ENCODE measurements at places on chromosomes 7 and 10. TPM values are rescaled to one million over a fixed set of nuclear protein-coding genes. Genes with fewer than 3 reads are reported as not detected.

GRCh38 chr7:28052933-28053332, 127.7 kb downstream of the JAZF1 start:
- DNase-seq, result peak; percentile 73

The HSPA12A gene
- total RNA-seq, result 9.7 TPM

- no peak for DNase-seq
Observed at GRCh38 chr7:28858206-28858605, 99.9 kb downstream of the TRIL start.

- no peak for DNase-seq
Observed at GRCh38 chr7:141200191-141201108, 126.6 kb downstream of the TMEM178B start.

DNA sequence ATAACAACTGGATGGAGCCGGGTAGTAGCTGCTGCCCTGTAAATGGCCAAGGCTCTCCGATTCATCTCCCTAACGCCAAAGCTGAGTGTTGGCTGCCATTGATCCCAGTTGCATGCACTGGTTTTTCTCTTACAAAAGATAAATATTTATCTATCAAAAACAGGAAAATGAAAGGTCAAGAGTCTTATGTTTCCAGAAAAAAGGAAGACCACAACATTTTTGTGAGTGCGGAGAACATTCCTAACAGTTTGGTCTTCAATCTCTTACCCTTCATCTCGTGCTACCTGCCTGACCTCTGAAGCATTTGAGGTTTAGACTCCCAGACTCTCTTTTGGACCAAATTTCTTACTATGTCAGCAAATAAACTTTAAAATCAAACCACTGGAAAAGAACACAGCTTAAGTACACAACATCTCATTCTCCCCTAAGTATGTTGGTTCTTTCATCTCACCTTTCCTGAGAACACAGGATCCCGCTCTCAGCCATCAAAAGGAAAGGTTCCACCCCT, 61.6 kb downstream of the SORBS1 start:
- no peak for DNase-seq

The OR2A12 gene
- not detected for total RNA-seq

DNA sequence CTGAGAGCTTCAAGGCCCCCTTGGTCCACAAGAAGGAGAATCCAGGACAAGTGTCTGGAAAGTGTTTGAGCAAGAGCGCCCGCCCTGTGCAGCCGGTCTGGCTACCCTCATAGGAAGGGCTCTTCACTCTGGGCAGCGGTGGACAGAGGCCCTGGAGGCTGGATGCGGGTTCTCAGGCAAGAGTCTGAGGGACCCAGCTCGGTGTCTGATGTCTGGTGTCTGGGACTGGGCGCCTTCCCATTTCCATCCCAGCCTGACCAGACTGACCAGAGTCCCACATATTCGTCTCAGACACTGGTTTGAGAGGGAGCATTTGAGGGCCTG, 59.8 kb downstream of the HK1 start:
- DNase-seq, result no peak

DNA sequence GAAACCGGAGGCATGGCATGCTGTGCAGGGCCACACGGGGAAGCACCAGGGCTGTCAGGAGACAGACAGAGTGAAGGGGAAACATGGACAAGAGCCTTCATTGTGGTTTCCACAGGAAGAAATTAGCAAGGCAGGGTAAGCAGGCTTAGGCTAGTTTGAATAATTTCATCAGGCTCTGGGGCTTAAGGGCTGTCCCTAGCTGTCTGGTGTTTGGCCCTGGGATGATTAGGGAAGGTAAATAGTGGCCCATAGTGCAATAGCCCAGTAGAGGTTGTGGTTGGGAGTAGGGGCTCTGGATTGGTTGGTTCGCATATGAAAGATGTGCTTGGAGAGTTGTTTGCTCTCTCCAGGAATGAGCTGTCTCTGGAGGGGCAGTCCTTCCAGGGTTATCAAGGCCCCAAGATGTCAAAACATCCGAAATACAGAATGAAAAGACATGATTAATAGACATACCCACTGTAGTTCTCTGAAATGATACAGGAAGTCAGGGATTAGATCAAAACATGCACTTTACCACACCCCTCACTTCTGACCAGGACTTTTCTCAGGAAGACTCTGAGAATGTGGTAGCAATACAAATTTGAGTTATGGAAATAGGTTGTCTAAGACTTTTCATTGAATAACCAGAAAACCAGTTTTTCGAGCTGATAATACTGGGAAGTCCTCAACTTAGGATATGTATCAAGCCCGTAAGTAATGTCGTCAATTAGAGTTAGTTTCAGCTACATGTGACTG, 224.9 kb upstream of the NFE2L3 start:
- DNase-seq, result peak; percentile 14

The MAGI2 gene
- 1.5 TPM for total RNA-seq

DNA sequence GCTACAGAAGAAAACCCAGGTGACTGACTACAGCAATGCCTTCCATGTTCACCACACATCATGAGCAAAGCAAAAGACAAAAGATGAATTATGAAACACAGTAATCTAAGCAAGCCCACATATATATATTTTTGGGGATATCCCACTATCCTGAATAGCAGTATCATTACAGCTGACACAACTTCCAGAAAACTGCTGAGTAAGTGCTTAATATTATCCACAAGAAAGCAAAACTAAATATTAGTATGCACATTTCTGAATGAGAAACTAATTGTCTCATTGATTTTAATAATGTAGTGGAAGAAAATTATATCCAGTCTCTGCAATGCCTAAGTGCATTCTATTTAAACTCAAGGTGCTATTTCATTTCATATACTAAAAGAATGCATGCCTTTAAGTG, 14.5 kb upstream of the SLC35G1 start:
- DNase-seq, result no peak

DNA sequence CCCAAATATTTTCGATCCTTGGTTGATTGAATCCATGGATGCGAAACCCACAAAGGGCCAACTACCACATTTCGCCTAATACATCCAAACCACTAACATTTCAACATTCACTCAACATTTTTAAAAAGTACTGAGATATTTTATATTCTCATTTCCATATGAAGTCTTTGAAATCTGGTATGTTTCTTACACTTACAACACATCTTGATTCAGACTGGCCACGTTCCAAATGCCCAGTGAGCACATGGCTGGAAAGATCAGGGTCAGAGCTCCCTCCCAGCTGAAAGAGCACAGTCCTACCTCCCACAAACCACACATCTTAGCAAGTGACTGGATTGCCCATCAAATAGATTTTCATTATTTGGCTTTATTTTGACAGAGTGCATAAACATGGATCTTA, 18.9 kb downstream of the NCAPG2 start:
- DNase-seq, result no peak

- no peak for DNase-seq
Observed at GRCh38 chr7:48458701-48459524, 287.7 kb downstream of the ABCA13 start.

GRCh38 chr7:24891311-24891735, 88.7 kb downstream of the OSBPL3 start:
- DNase-seq, result peak; percentile 77

The TCAF2 gene
- 0.36 TPM for total RNA-seq

The TRIM4 gene
- total RNA-seq, result 12.7 TPM

- no peak for DNase-seq
Observed at GRCh38 chr10:95431900-95432342, 129.2 kb downstream of the SORBS1 start.

DNA sequence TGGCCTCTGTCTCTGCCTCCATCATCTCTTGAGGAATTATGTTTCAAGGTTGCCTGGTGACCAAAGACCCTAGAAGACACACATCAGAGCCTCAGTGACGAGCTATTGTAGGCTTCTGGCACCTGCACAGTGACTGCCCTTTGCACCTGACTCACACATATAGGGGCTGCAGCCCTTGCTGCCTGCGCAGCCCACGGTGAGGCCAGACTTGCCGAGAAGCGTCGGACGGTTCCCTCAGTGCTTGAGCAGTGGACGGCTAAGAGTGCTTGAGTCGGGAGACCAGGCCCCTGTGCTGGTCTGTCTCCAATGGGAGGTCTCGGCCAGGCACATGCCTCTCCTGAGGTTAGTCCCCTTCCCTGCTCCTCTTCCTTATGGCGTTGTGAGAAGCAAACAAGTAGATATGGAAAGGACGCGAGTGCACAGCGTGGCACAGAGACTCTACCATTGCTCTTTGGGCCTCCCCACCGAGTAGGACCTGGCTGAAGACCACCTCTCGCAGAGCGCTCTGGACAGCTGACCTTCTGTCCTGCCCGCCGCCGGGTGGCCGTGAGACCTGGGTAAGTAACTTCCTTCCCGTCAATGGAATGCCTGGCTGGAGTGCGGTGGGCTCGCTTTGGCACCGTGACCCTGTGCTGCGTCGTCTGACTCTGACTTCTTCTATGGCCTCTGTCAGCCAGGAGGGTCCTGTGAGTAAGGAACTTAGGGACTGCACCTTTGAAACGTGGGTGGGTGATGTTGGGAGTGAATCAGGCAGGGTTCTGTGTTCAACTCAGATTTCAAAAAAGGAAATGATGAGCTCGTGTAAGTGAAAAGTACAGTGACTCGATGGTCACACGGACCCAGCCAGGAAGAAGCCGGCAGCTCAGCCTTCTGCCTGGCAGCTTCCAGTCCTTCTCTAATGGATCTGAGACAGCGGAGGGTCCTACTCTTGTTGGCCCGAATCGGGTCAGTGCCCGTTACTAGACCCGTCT, 33.7 kb downstream of the ZNF775 start:
- DNase-seq, result no peak

DNA sequence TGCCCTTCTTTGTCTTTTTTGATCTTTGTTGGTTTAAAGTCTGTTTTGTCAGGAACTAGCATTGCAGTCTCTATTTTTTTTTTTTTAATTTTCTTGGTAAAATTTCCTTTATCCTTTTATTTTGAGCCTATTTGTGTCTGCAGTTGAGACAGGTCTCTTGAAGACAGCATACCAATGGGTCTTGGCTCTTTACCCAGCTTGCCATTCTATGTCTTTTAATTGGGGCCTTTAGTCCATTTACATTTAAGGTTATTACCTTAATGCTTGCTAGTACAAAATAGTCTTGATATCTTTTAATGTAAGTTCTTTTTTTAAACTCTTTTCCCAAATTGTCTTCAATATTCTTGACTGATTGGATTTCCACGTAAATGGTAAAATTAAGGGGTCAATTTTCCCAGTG, 398.3 kb upstream of the CHRM2 start:
- no peak for DNase-seq

- no peak for DNase-seq
Observed at GRCh38 chr7:963236-964078, 9.0 kb upstream of the ADAP1 start.

GRCh38 chr7:41149576-41149975, 553.3 kb downstream of the INHBA start:
- no peak for DNase-seq

The RNF32 gene
- total RNA-seq, result not detected

DNA sequence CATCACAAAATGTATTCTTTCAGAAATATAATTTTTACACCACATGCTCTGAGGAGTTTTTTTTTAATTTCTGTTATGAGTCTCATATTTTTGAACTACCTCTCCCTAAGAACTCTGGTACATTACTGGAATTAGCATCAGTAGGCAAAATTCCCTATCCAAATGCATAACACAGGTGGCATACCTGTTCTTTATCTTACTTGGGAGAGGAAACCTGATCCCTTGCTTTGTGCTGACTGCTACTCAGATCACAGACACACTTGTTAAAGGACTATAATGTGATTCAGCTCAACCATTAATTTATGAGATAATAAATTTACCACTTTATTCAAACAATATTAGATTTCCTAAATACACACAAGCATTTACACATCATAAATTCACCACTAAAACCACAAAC, 617.2 kb downstream of the GRM8 start:
- no peak for DNase-seq

The PNLIPRP1 gene
- not detected for total RNA-seq

The HABP2 gene
- not detected for total RNA-seq

The NYAP1 gene
- not detected for total RNA-seq

DNA sequence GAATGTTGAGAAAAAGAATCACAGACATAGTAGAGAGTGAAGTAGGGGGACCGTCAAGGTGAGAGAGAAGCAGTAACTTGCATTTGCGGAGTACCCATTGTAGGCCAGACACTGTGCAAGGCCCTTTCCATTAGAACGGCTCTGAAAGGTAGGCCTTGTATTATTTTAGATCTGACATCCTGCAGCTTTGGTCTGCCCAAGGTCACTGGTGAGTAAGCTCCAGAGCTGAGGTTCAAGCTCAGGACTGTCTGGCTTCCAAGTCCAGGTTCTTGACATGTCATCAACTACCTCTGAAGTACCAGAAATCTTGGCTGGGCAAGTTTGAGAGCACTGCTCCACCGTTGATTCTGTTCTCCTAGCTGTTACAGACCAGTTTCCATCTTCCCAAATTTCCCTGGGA, 13.2 kb upstream of the EVX1 start:
- no peak for DNase-seq

Data from A172 (cell line).